ENCODE measurements at places on chromosomes 2 and 18. TPM values are rescaled to one million over a fixed set of nuclear protein-coding genes. Genes with fewer than 3 reads are reported as not detected.
A peak's percentile ranks its signal among the peaks of the same experiment; 100 is the strongest.

The ASPRV1 gene
- 0.75 TPM for total RNA-seq

GRCh38 chr18:3262234-3263131 lies 550 bp downstream of the MYL12B start:
- no peak for DNase-seq

DNA sequence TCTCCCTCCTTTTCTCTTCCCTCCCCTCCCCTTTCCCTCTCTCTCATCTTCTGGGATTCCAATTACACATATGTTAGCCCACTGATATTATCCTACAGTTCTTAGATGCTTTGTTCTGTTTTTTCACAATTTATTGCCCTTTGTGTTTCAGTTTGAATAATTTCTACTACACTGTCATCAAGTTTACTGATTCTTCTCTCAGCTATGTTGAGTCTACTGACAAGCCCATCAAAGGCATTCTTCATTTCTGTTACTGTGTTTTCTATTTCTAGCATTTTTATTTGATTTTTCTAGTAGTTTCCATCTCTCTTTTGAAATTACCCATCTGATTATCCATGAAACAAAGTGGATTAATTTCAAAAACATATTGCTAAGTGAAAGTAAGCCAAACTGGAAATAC lies 219.6 kb downstream of the TNS1 start:
- no peak for DNase-seq

DNA sequence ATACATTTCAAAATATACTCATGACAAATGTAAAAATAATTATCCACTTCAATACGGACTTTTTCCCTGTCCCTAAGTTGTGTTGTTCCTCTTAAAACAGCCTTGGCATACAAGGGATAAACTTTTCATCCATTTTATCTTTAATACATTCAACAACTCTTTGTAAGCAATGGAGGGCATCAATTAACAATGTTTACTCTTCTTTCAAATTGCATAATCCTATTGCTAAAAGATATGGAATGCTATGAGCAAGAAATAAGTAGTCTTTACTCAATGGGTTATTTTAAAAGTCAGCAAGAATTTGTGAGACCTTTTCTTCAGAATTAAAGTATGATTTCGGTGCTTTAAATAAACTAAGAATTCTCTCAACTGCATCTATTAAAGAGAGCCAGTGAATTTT lies 41.9 kb downstream of the SCN9A start:
- DNase-seq, result no peak

The LIMS3 gene
- 3.1 TPM for total RNA-seq

GRCh38 chr2:75174981-75175380 lies 24.3 kb downstream of the TACR1 start:
- DNase-seq, result no peak

The TEX44 gene
- total RNA-seq, result not detected

- DNase-seq, result peak; percentile 63
Measured at GRCh38 chr2:109084341-109084740, 44.7 kb upstream of the SH3RF3 start.

- DNase-seq, result no peak
Measured at GRCh38 chr2:109702250-109702985, 88.3 kb downstream of the SOWAHC start.

- no peak for DNase-seq
Measured at GRCh38 chr2:99648178-99648844, 158.5 kb upstream of the REV1 start.

DNA sequence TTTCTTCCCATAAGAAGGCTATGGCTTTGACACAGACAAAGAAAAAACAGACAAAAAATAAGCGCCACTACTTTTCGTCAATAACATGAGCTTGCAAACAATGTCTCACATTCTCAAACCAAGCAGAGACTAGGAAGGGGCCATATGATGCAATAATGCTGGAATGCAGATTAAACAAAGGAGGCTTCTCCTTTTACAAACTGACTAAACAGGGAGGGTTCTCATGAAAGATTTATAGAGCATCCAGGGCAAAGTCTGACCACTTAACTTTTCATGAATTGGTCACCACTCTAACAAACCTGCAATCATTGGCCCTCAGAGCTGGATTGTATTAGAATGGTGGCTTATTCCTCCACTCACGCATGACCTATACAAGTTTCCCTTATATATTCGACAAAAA lies 663.3 kb upstream of the CHAC2 start:
- no peak for DNase-seq

The MOGAT1 gene
- not detected for total RNA-seq

GRCh38 chr2:233264667-233265066 lies 13.2 kb downstream of the ATG16L1 start:
- DNase-seq, result no peak

DNA sequence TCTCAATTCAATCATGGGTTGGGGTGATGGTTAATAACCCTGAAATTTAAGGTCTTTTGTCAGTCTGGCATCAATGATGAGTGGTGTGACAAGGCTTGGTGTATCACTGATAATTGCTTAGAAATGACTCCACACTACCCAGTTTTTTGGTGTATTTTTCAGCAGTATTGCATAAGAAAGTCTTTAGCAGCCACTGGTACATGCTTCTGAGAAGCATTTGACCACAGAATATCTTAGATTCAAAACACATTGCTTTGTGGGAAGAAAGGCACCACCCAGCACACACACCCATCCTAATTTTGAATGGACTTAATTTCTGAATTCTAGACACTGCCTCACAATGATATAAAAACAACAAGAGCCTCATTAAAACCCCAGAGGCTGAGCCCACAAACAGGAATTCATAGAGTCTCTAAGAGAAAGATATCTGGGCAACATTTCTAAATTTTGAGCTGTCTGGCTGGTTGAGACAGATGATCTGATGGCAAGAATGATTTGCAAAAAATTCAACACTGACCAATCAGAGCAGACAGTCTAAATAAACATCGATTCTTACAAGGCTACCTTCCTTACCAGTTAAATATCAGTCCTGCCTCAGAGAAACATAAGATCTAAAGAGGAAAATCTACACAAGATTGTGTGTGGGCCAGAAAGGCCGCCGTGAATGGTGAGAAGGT lies 114.7 kb upstream of the CYP1B1 start:
- no peak for DNase-seq

The ANKRD62 gene
- total RNA-seq, result not detected

DNA sequence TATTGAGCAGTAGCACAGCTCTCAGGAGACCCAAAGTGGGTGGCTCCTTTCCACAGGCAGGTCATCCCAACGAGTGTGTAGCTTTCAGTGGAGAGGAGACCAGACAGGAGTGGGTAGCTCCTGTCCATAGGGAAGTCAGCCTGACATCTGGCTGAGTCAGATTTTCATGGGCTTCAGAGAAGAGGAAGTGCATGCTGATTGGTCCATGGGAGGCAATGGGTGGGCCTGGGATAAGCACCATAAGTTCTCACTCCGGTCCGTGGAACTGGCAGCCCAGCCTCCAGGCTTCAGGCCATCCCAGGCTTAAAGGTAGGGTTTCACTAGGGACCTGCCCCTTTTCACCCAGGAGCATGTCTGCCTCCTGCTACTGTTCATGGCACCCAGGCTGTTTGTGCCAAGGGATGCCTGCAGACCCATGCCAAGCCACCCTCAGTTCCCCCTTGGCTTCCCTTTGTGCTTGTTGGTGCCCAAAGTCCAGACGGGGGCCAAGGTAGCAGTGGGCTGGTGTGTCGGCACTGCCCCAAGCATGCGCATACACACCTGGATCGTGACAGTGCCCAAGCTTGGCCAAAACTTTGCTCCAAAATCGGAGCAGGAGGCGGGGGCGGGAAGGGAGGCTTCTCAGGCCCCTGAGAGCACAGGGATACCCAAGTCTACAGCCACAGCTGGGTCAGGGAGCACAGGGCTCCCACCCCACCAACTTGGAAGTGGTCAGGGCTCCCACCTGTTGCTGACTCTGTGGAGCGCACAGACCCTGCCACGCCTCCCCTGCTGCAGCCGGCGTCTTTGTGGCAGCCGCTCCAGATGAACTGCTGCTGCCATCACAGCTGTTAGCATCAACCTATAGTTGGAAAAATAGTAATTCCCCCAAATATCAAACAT lies 26.4 kb downstream of the MARCHF7 start:
- DNase-seq, result no peak

- DNase-seq, result no peak
Measured at GRCh38 chr18:40355726-40356125, 1599.3 kb upstream of the PIK3C3 start.

- DNase-seq, result no peak
Measured at GRCh38 chr2:64220894-64221617, 76.8 kb upstream of the PELI1 start.

- no peak for DNase-seq
Measured at GRCh38 chr2:133817680-133818566, 249.7 kb upstream of the NCKAP5 start.

GRCh38 chr2:17588031-17588430 lies 47.5 kb downstream of the VSNL1 start:
- DNase-seq, result no peak

- no peak for DNase-seq
Measured at GRCh38 chr18:27808683-27809082, 368.2 kb downstream of the CDH2 start.

DNA sequence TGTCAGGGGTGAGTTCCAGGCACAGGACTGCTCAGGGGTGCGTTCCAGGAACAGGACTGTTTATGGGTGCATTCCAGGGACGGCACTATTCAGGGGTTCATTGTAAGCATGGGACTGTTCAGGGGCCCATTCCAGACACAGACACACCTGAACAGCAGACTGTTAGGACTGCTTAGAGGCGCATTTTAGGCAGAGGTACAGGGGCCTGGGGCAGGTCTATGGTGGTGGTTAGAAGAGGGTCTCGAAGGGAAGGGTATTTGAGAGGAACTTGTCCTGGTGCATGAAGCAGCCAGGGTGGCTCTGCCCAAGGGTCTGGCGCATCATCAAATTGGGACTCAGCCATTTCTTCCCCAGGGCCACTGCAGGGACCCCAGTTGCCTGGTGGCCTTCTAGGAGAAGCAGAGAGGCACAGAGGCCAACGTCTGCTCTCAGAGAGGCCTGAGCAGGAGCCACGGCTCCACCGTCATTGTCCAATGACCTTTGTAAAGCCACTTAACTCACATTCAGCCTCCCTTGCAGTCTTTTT lies 14.8 kb upstream of the MLPH start:
- no peak for DNase-seq

- DNase-seq, result no peak
Measured at GRCh38 chr2:20953146-20953824, 90.6 kb downstream of the APOB start.

DNA sequence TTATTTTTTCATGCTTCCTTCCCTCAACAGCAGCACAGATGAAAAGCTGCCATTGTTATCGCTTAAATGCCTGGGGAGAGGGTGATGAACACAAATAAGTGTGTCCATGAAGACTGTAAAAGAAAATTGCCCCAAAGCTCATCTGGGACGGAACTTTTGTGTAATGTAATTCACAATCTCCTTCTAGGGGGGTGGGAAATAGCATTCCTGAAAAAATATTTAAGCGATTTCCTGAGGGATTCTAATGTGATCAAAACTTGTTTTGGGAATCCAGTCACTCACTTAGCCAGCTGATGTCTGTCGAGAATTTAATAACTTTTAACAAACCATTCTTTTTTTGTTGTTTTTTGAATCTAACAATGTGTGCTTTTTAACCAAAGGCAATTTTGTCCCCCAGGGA lies 427.9 kb downstream of the PLCL1 start:
- DNase-seq, result no peak

DNA sequence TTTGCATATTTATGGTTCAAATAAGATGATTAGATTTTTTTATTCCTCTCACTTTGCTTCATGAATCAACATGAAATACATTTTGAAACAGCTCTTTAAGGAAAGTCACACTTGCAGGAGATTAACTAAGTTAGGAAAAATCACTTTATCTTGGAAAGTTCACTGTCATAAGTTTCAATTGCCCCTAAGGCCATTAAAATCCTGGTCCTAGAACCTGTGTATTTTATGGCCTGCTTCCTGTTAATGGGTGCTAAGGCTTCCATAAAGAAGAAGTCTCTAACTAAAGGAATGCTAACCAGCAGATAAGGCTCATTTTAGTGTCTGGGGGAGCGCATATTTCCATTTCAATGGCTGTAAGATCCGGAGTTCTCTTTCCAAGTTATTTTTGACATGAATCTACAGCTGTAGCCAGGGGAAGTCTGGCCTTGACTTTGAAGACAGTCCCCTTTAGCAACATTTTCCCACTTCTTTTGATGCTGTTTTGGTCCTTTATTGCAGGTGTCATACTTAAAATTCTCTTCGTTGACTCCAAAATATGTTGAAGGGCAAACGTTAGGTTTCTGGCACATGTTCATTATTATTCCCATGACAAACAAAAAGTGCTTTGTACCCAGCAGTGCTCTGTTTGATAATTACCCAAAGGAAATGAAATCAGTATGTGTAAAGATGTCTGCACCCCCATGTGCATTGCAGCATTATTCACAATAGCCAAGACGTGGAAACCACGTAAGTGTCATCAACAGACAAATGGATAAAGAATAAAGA lies 34.4 kb upstream of the SH3BP4 start:
- DNase-seq, result no peak

DNA sequence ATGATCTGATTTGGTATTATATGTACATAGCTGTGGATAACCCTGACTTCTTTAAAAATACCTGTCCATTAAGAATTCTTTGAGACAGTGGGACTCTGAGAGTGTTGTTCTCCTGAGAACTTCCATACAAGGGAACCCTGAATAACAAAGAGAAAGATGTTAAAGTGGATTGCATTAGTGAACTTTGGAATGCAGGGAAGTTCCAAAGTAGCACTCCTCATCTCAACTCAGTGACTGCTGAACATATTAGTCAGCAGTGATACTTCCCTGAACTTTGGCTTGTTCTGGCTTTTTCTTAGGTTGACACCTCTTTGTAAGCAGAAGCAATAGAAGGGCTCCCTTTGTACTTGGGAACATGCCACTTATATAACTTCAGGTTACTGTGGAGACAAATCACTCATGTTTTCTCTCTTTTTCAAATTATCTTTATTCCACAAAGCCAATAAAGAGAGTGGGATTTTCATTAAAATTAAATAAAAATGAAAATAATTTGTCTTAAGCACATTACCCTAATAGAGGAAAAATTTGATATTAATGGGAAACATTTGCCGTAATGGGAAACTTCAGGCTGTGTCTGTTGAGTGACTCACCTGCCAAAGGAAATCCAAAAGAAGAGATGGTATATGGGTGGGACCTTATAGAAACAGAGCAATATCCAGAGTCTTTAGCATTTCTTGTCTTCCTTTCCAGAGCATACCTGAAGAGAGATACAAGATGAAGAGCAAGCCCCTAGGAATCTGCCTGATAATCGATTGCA lies 33.3 kb downstream of the CFLAR start:
- DNase-seq, result no peak

GRCh38 chr2:128421861-128422311 lies 103.2 kb upstream of the HS6ST1 start:
- peak; percentile 70 for DNase-seq

The MAPK4 gene
- total RNA-seq, result not detected

GRCh38 chr2:172345956-172346555 lies 81.3 kb upstream of the ITGA6 start:
- DNase-seq, result no peak

Measured in osteocyte (in vitro differentiated cells).